ENCODE measurements at places on chromosomes 12 and 14.
A peak's percentile ranks its signal among the peaks of the same experiment; 100 is the strongest.

DNA sequence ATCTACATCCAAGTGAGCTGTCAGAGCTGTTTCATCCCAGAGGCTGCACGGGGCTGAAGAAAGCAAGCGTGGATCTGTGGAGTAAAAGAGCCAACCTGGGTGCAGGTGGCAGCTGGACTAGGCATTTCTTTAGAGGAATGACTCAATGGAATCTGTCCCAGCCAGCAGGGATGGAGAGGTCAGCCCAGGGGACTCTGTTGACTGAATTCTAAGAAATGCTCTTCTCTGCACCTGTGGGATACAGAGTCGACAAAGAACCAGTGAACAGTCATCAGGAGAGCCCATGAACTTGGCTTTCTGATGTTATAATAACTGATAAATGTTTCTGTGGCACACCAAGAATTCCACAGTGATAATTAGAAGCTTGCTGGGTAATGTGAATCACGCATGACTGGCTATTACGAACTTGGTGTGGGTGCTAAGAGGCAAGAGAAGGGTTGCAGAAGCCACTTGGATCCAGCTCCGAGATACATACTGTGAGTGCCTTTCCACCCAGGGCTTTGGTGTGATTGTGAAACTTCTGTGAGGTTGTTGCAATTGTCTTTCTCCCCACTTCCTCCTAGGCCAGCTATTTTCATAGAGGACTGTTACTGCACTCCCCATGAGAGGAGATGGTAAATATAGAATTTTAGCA is 16.2 kb downstream of the PYGL start:
- H3K36me3 ChIP-seq = peaks cover 52% of the 10 kb centered on the region
- no peak overlapping the region for H3K27ac ChIP-seq
- H3K4me1 ChIP-seq = no peaks in the 10 kb centered on the region
- no peaks in the 10 kb centered on the region for H3K27me3 ChIP-seq

DNA sequence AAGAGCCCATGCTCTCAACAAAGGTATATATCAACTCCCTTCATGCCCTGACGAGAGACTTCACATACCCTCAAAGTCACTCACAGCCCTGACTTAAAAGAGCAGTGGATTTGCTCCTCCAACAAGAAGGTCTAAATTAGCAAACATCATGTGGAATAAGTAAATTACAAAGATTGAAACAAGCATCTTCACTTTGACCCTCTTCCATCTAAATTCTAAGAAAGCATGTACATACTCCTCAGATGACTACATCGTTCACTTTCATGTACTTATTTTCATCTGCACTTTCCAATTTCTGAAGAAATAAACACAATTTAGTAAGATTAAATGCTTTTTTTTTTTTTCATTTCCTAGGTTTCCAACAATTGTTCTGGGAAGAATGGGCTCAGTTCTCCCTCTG is 38.6 kb upstream of the KRR1 start:
- H3K4me1 ChIP-seq = peaks cover 49% of the 10 kb centered on the region
- H3K36me3 ChIP-seq = no peaks in the 10 kb centered on the region
- no peaks in the 10 kb centered on the region for H3K27me3 ChIP-seq
- no peak overlapping the region for H3K4me3 ChIP-seq
- peak overlapping the region; percentile 17 for H3K27ac ChIP-seq
- DNase-seq = no peak

DNA sequence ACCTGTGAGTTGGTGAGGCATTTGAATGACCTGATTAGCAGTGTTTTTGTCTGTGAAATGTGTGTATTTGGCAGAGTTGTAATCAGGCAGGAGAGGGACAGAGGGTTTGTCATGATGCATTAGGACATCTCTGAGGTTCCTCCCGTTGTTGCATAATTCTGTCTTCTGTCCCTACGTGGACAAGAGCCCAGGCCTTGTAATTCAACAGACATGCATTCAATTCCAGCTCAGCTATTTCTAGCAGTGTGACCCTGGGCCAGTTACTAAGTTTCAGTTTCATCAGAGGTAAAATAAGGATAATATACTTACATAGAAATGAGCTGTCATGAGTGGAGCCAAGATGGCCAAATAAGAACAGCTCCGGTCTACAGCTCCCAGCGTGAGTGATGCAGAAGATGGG is 208.6 kb downstream of the SLC38A4 start:
- H3K36me3 ChIP-seq = peaks cover 7% of the 10 kb centered on the region
- H3K4me1 ChIP-seq = no peaks in the 10 kb centered on the region
- H3K4me3 ChIP-seq = no peak overlapping the region
- no peaks in the 10 kb centered on the region for H3K27me3 ChIP-seq
- H3K27ac ChIP-seq = no peak overlapping the region
- no peak for DNase-seq

DNA sequence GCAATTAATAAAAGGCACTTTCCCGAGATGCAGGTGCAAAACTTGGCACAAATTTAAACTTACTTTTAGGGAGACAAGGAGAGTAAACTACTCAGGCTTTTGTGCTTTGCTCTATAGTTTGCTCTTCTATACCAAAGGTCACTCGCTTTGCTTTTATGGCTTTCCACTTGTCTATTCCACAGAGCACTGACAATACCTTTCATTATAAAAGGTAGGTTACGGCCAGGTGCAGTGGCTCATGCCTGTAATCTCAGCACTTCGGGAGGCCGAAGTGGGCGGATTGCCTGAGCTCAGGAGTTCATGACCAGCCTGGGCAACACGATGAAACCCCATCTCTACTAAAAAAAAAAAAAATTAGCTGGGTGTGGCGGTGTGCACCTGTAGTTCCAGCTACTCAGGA is 32.9 kb downstream of the ALKBH1 start:
- no peaks in the 10 kb centered on the region for H3K4me1 ChIP-seq
- no peak for DNase-seq
- H3K27me3 ChIP-seq = no peaks in the 10 kb centered on the region
- H3K4me3 ChIP-seq = no peak overlapping the region
- peaks cover 11% of the 10 kb centered on the region for H3K36me3 ChIP-seq

- no peaks in the 10 kb centered on the region for H3K27me3 ChIP-seq
- DNase-seq = no peak
- H3K4me3 ChIP-seq = no peak overlapping the region
Measured at GRCh38 chr12:47383942-47384341, 304.2 kb upstream of the AMIGO2 start.
